ENCODE measurements at places on chromosomes 5 and 9. TPM values are rescaled to one million over a fixed set of nuclear protein-coding genes. Genes with fewer than 3 reads are reported as not detected.

The TRMT10B gene
- 7.6 TPM for total RNA-seq

The TNC gene
- 242 TPM for total RNA-seq

The NPR3 gene
- total RNA-seq, result 86.9 TPM

GRCh38 chr5:129113867-129114266 is 19.3 kb downstream of the ISOC1 start:
- peaks cover 12% of the 10 kb centered on the region for H3K36me3 ChIP-seq
- H3K27me3 ChIP-seq, result no peaks in the 10 kb centered on the region
- DNase-seq, result no peak
- H3K27ac ChIP-seq, result no peak overlapping the region

The GZMA gene
- 2.4 TPM for total RNA-seq

The SLC6A3 gene
- total RNA-seq, result 0.95 TPM

DNA sequence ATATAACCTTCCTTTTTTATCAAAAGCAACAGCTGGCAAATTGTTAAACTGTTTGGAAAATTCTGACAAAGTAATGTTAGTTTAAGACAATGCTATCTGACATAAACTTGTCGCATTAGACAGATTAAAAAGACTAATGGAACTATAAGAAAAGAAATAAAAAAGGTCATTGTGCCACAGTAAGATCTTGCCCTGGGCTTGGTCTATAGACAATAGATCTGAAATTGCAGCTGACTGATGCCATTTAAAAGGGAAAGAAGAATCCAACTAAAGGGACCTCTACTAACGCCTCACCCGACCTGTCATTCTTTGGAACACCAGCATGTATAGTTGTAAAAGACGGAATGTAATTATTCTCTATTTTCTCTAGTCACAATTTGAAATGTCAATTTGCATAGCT is 644.4 kb upstream of the GRAMD2B start:
- no peak overlapping the region for H3K27ac ChIP-seq
- H3K27me3 ChIP-seq, result no peaks in the 10 kb centered on the region
- H3K36me3 ChIP-seq, result no peaks in the 10 kb centered on the region
- no peak for DNase-seq
- no peak overlapping the region for H3K4me3 ChIP-seq

Data from lung (tissue), 17 donors.